ENCODE measurements at places on chromosomes 7 and 10. TPM values are rescaled to one million over a fixed set of nuclear protein-coding genes. Genes with fewer than 3 reads are reported as not detected.

NUTM2B gene
- total RNA-seq: 0.21 TPM

NUTM2E gene
- not detected for total RNA-seq

TYW1B gene
- 4.9 TPM for total RNA-seq

PKD2L1 gene
- not detected for total RNA-seq

All from urinary bladder (tissue), 4 donors.